ENCODE measurements at places on chromosomes 6 and 20.

- DNase-seq: no peak
Measured at GRCh38 chr6:43836507-43837240, 66.7 kb downstream of the VEGFA start.

- no peak for DNase-seq
Measured at GRCh38 chr6:21586300-21586699, 7.3 kb upstream of the SOX4 start.

DNA sequence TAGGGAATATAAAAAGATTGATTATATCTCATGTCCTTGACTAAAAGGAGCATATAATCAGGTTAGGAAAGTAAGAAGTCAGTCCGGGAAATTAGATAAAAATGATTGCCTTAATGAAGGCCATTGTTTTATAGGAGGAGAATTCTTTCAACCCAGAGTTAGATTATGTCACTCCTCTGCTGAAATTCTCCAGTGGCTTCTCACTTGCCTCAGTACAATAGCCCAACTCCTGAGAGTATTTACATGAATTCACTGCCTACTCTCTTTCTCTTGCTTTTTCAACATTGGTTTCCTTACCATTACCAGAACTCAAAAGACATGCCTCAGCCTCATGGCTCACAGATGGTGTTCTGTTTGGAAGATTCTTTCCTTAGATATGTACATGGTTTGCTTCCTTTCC, 114.9 kb downstream of the EPHA7 start:
- DNase-seq: no peak

- no peak for DNase-seq
Measured at GRCh38 chr6:22251348-22251747, 45.5 kb downstream of the PRL start.

GRCh38 chr6:1701668-1702353, 92.1 kb downstream of the FOXC1 start:
- DNase-seq: no peak

DNA sequence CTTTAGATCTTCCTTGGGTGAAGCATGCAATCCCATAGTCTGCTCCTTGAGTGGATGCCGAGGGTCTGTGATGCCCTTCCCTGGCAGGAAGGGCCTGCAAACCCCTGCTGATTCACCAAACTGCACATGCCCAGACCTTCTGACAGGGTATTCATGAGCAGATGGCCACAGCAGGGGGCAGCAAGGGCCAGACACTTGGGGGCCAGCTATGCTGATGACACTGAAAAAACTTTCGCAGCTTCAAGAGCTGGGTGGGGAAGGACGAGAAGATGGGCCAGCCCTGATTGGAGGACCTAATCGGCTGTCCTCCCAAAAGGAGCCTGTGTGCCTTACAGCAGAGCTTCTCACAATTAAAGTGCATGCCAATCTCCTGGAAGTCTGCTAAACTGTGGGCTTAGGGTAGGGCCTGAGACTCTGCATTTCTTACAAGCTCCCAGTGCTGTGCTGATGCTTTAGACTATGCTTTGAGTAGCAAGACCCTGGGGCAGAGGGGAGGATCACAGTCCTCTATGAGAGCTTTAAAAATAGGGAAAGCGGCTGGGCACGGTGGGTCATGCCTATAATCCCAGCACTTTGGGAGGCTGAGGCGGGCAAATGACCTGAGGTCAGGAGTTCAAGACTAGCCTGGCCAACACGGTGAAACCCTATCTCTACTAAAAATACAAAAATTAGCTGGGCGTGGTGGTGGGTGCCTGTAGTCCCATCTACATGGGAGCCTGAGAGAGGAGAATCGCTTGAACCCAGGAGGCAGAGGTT, 15.2 kb upstream of the GDAP1L1 start:
- DNase-seq: no peak

DNA sequence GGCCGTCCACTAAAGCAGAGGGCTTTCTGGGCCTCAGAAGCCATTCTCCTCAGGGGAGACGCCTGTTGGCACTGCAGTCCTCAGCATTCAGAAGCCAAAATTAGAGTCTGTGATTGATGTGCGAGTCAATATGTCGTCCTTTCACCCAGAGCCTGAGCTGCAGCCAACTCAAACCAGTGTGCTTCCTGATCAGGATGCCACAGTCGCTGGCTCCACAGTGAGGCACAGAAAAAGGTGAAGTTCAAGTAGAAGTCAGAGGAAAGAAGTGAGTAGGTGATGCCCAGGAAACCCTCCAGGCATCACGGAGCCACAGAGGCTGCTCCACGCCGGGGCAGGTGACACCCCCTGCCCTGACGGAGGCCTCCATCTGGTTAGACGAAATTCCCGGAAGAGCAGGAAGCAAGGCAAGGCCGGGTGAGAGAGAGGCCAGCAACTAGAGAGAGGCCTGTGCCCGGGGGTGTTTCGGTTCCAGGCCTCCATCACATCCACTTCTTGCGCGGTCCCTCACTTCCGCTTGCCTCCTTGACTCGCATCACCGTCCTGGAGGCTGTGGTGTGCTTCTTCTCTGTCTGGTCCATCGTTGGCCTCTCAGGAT, 177.7 kb upstream of the SNX9 start:
- no peak for DNase-seq

- peak; percentile 17 for DNase-seq
Measured at GRCh38 chr20:23049201-23050075, at the start of gene THBD. Gene THBD, minus strand, starts transcription at chr20:23049672. Its CDS starts 168 bp downstream, at chr20:23049504.

GRCh38 chr6:121571455-121571854, 136.0 kb downstream of the GJA1 start:
- DNase-seq: no peak

DNA sequence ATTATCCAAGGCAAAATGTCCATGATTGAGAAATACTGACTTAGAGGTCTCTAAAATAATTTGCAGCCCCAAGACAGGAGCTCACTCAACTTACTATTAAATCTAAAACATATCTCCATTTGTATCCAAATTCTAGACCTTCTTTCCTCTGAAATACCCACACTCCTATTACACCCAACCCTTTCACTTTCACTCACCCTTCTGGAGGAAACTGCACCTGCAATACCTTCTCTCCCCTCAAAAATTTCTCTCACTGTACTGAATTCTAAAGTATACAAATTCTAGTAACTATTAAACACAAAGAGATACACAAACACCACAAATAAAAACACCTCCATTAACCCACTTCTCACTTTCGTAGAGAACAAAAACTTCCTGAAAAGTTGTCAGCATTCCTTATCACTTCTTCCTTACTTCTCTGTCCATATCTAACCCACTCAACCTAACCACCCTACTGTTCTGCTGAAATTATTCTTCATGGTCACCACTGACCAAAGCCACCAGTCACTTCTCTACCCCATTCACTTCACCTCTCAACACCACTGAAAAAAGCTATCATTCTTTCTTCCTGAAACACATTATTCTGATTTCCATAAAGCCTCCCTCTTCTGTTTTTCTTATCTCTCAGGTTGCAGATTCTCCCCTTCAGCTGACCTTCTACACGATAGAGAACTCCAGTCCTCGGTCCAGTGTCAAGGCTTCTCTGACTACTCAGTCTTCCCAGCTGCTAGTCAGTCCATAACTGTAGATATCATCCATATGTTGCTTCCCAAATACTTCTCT, 12.0 kb downstream of the LMBRD1 start:
- no peak for DNase-seq

DNA sequence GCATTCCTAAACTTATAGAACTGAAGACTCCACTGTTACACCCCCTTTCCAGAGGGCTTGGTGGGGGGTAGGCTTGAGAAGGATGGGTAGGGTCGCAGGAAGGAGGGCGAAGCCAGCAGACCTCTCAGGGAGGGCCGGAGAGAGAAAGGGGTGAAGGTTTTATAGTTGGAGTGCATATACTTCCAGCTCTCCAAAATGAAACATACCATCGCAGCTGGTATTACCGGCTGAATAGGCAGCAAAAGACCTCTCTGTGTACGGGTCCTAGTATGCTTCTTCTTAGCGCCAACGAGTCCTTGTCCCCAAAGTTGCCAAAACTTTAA, 1.0 kb upstream of the VGLL2 start:
- DNase-seq: no peak

- DNase-seq: no peak
Measured at GRCh38 chr20:24734139-24734538, 214.9 kb upstream of the CST7 start.

GRCh38 chr6:117496383-117496990, 14.0 kb downstream of the DCBLD1 start:
- DNase-seq: no peak

DNA sequence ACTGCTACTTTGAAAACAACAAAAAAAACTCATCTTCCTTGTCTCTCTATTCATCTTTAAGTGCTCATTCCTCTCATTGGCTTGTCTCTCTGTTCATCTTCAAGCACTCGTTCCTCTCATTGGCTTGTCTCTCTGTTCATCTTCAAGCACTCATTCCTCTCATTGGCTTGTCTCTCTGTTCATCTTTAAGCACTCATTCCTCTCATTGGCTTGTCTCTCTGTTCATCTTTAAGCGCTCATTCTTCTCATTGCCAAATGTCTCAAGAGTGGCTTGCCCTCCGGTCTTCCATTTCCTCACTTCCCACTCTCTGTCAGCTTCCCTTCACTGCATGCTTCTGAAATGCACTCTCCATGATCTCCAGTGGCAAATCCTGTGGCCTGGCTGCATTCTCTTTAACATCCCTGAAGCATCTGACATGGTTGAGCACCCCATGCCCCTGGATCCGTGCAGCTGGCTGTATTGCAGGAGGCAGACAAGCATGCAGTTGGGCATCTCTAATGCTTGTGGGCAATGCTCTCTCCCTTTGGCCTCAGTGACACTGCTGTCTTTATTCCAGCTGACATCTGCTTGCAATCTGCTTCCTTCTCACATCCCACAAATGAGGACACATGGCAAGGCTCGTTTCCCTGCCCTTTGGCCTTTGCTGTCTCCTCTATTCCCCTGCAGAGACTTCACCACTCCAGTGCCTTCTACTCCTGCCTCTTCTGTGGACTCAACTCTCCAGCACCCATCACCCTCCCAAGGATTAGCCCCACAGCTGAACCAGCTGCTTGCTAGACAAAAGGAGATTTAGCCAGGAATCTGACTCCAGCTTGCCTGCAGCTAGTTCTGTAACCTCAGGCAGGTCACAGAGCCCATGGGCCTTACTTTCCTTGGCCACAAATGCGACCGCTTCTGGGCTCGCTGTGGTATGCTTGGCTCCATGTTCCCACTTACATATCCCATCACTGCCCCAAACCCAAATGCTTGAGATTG, 143.2 kb upstream of the SNX9 start:
- DNase-seq: no peak

DNA sequence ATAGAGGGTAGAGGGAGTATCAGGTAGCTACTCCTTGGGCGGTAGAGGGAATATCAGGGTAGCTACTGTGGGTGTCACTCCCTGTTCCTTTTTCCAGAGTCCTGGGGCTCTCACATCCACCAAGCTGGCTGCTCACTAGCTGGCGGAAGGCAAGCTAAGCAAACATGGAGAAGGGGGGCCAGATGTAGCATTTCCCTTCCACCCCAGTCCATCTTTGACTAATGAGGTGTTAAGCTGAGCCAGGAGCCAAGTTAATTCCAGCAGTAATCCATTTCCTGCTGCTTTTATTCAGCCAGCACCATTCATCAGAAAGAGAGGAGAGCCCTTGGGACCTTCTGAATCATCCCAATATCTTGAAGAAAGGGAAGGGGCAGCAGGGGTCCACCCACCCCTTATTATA, 330.0 kb downstream of the ZFAND3 start:
- no peak for DNase-seq

- peak; percentile 65 for DNase-seq
Measured at GRCh38 chr20:36645998-36646397, at the start of gene SLA2. Gene SLA2, minus strand, starts transcription at chr20:36646196. Its CDS starts 4,861 bp downstream, at chr20:36641335.

DNA sequence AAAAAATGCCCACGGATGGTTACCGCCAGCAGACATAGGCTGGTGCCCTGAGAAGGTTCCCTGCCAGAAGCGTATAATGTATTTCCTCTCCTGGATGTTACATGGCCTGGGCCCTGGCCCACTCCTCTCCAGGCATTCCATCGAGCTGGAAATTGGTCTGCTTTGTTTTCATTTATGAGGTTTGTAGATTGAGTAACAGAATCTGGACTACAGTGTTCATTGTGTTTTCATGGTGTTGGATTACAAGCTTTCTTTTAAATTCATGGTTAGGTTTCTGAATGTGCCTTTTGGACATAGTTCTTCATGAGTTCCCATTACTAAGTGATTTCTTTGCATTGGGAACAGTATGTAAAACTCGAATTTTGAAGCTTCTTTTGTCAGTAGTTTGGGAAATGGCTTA, 6.4 kb downstream of the TIAM2 start:
- no peak for DNase-seq

DNA sequence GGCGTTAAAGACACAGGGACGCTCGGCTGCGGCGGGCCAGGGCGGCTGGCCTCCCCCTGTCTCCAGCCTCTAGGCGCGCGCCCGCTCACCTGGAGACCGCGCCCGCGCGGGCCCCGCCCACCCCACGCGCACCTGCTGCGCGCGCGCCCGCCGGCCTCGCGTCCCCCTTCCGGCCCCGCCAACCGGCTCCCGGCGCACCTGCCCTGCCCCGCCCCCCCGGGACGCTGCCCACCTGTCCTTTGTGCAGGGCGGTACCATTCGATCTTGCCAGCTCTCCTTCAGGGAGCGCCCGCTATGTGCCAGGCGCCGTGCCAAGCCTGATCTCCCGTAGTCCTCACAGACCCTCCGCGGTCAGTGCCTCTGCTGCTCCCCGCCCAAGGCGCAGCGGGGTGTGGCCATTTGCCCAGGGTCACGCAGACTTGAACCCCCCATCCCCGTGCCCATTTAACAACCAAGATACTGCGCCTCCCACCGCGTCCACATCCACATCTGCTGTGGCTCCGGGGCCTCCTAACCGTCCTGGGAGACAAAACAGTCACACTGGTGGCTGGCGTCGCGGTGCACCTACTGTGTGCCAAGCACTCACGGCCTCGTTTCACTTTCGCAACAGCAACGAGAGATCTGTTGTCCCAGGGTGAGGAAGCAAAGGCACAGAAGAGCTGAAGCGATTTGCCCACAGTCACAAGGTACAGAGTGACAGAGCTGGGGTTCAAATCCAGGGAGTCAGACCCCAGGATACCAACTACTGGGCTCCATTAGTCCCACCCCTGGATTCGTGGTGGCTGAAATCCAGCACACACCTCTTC, 48.1 kb downstream of the NOL4L start:
- DNase-seq: peak; percentile 56

DNA sequence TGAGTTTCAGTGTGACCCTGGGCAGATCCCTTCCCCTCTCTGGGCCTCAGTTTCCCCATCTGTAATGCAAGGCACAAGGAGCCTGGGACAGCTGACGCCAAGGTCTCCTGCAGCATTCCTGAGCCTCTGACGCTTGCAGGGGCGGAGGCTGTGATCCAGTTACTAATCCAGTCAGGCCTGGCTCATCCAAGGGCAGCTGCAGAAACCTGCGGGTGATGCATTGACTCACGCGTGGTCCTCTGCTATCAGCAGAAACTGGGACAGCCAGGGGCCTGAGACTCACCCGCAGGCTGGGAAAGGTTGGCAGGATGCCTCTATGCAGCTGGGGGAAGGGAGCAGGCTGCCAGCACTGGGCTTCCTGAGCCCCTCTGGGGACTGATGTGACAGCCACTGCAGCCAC, 65.0 kb upstream of the SIRPA start:
- no peak for DNase-seq

- peak; percentile 54 for DNase-seq
Measured at GRCh38 chr6:33277663-33278391, 904 bp downstream of the B3GALT4 start.

GRCh38 chr6:52161689-52162438, 24.3 kb upstream of the IL17A start:
- peak; percentile 26 for DNase-seq

GRCh38 chr20:20895537-20895936, 183.1 kb upstream of the RALGAPA2 start:
- no peak for DNase-seq
